ENCODE measurements at places on chromosomes 2 and 18.

GRCh38 chr2:55901941-55902340, 21.6 kb downstream of the EFEMP1 start:
- DNase-seq = no peak

GRCh38 chr2:222912117-222912516, 51.3 kb downstream of the ACSL3 start:
- DNase-seq = no peak

DNA sequence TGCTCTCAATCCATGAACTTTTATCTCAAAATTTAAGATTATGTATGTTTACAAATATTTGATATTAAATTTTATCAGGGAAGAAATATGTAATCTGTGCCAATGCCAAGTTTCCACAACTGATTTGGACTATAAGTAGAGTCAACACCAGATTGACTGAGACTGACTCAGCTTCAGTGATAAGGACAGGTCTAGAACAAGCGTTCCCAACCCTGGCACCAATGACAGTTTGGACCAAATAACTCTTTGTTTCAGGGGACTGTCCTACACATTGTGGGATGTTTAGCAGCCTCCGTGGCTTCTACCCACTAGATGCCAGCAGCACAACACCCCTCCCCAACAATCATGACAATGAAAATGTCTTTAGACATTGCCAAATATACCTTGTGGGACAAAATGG, 165.3 kb downstream of the THADA start:
- DNase-seq = no peak

DNA sequence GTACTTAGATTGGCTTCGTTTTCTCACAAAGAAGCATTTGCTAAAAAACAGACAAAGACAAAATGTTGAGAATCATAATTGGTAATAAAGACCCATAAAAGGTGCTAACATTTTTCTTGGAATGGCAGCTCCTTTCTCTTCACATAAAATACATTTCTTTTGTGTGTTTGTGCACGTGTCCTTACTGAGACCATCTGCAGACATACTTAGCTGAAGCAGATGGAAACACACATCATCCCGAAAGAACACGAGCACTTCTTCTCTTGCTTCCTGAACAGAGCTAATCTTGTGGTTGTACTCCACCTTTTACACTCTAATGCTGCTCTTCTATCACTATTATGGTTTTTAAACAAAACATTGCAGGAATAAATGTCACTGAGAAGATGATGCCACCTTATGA, 142.5 kb downstream of the SPHKAP start:
- no peak for DNase-seq

DNA sequence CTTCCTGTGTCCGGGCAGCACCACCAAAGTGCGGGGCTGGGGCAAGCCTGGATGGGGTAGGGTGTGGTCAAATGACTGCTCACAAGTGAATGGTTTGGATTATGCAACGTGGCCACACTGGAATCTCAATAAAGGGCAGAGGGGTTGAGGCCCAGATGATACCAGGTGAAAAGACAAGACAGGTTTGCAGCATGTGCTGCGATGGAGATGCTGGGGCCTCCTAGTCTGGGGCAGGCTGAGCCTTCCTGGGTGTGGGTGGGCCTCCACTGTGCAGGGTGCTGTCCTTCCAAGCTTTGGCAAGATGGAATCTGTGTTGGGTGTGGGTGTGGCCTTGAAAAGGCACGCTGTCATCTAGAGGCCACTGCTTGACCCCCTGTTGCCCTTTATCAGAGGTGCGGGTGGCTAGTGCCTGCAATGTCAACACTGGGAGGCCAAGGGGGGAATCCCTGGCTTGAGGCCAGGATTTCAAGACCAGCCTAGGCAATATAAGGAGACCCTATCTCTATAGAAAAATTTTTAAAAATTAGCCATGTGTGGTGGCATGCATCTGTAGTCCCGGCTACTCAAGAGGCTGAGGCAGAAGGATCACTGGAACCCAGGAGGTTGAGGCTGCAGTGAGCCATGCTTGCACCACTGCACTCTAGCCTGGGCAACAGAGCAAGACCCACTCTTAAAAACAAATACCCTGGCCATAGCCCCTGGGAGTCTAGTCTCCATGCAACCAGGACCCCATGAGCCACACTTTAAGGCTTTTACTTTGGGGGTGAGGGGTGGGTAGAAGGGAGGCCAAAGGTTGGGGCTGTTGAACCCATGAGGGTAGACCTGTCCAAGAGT, 13.8 kb downstream of the RRM2 start:
- DNase-seq = no peak

- DNase-seq = no peak
These were observed 472.0 kb downstream of the DCDC2C start for GRCh38 chr2:4175343-4175742.

DNA sequence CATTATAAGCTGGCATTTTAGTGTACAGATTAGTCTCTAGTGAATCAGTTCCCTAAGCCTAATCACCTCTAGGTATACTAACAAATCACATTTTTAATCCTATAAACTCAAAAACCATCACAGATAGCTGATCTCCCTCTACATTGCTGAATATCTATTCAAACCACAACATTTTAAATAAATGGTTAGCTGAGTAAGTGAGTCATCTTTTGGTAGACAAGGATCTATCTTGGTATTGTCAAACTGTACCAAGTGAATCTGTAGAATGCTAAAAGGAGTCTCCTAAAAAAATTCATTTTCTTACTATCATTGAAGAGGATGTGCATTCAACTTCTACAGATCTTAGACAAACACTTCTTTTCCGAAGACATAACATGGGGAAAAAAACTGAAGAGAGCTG, 40.7 kb downstream of the INO80D start:
- no peak for DNase-seq

DNA sequence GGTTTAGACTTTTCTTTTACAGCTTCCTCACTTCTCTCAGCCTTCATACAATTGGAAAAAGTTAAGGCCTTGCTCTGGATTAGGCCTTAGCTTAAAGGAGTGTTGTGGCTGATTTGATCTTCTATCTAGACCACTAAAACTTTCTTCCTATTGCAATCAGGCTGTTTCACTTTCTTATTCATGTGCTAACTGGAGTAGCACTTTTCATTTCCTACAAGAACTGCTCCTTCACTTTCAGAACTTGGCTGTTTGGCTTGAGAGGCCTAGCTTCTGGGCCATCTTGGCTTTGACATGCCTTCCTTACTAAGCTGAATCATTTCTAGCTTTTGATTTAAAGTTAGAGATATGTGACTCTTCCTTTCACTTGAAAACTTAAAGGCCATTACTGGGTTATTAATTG, 114.3 kb downstream of the ARHGEF4 start:
- DNase-seq = no peak

- peak; percentile 5 for DNase-seq
These were observed 349.1 kb downstream of the ANAPC1 start for GRCh38 chr2:111534910-111535352.

- DNase-seq = no peak
These were observed 23.5 kb downstream of the PTGR3 start for GRCh38 chr18:75185460-75185859.

- DNase-seq = no peak
These were observed 1570.9 kb upstream of the SLC39A10 start for GRCh38 chr2:194086129-194086528.

DNA sequence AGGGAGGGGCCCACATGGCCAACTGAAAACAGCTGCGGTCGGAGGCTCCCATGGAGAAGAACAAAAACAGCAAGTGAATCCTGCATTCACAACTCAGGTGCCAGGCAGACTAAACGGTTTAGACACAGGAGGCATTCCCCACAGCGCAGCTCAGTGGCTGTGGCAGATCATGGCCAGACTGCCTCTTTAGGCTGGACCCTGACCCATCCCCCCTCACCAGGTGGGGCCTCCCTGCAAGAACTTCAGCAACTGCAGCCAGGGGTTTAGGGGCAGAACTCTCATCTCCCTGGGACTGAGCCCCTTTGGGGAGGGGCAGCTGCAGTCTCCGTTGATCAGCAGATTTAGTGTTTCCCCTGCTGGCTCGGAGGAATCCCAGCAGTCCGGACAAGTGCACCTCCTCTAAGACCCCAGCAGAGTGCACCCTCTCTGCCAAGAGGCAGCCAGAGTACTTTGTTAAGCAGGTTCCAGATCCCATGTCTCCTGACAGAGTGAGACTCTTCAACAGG, 346.7 kb downstream of the SS18 start:
- no peak for DNase-seq

GRCh38 chr18:8976606-8977005, 125.9 kb upstream of the NDUFV2 start:
- no peak for DNase-seq

DNA sequence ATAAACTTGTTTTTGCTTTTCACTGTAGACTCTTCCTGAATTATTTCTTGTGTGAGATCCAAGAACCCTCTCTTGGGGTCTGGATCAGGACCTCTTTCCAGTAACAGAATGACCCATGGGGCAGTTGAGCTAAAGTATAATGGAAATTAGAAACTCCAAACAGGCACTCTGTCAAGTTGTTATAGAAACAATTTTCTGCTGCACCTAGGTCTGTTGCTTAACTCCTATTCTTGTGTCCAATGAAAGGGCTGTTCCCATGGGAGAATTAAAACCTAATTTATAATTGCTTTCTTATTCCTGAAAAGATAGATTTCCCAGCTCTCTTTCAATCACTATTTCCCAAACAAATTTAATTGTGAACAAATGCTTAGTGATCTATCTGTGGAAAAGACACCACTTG, 1341.3 kb upstream of the PIK3C3 start:
- DNase-seq = no peak

DNA sequence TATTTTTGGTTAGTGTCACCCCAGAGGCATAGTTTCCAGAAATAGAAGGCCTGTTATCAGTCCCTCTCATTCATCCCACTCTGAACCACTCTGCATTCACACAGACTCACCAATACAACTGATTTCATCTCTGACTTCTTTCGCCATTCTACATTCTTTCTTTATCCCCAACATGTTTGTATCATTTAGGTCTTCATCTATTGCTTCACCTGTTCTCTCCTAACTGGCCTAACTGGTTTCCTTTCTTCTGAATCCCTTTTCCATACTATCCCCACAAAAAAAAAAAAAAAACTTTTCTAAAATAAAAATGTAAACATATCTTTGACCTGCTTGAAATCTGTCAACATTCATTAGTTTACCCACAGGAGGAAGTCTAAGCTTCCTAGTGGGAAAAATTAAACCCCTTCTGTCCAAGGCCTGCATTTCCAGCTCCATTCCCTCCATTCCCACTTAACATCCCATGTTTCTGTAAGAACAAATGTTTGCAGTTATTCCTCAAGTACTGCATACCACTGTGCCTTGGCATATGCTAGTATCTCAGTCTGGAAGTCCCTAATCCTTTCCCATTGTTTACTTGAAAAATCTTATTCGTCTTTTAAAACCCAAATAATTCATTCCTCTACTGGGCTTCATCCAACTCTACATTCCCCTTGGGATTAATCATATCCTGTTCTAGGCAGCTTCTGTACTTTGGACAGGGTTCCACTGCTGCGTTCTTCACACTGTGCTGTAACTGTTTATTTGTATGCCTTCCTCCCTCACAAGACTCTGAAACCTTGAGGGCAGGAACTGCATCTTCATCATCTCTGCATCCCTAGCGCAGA, 68.5 kb downstream of the FIGN start:
- no peak for DNase-seq

- no peak for DNase-seq
These were observed 12.5 kb downstream of the NMS start for GRCh38 chr2:100482741-100483140.

Data from hepatocyte (in vitro differentiated cells).